ENCODE measurements at places on chromosomes 6 and 20. TPM values are rescaled to one million over a fixed set of nuclear protein-coding genes. Genes with fewer than 3 reads are reported as not detected.

BTNL2 gene
- 0.36 TPM for polyA plus RNA-seq

ETV7 gene
- 0.11 TPM for polyA plus RNA-seq

GMPR gene
- polyA plus RNA-seq, result 66.6 TPM

RPRD1B gene
- 21.5 TPM for polyA plus RNA-seq

NR2E1 gene
- 0.05 TPM for polyA plus RNA-seq

ZC3H12D gene
- 0.16 TPM for polyA plus RNA-seq
